Right lung (tissue), 10 donors: ENCODE measurements at places on chromosomes 5 and 9. TPM values are rescaled to one million over a fixed set of nuclear protein-coding genes. Genes with fewer than 3 reads are reported as not detected.

The AJM1 gene
- 1.1 TPM for polyA plus RNA-seq

- no peak for DNase-seq
Observed at GRCh38 chr5:13990896-13991295, 46.4 kb upstream of the DNAH5 start.

DNA sequence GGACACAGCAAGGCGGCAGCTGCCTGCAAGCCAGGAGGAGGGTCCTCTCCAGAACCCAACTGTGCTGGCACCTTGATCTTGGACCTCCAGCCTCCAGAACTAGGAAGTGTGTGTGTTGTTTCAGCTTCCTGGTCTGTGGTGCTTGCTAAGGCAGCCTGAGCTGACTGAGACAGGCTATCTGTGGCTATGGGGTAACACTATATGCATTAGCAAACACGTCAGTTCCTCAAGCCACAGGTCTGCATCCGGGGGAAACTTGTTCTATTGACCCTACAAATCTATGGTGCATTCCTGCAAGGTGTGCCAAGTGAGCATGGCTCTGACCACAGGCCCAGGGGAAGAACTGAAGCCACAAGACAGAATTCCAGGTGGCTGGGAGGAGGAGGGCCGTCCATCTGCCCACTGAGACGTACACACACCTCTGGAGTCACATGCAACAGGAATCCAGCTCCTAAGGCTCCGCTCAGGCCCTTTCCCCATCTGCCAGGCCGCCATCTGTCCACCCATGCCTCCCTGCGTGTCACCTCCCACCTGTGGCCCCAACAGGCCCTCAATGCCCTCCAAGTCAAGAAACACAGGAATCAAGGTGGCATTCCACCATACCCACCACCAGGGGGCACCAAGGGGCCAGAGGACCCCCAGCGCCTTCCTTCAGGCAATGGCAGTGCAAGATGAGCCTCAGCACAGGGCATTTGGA lies 174.9 kb downstream of the ROR2 start:
- peak; percentile 56 for DNase-seq

DNA sequence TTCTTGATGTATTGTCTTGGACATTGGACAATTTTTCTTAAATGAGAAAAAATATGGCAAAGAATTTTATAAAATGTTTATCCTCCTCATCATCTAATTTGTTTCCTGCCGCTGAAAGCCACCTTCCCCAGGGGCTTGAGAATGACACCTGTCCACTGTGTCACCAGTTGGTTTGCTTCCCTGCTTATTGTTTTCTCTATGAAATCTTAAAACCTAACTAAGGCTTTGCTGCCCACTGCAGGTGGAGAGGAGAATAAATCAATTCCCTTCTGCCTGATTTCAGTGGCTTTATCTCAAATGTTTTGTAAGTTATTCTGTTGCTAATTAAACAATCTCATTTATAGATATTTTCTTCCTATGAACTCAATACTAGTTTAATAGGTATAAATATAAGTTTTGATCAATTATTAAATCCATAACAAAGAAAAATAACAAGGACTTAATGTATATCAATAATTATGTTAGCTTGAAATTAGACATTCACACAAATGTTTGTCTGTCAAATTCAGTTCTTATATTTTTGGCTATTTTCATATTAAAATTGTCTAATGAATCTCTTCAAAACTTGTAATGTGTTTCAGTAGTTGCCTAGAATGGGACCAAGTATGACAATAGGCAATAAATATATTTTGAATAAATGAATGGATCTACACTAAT lies 822.5 kb downstream of the PTPRD start:
- peak; percentile 23 for DNase-seq

- DNase-seq, result no peak
Observed at GRCh38 chr5:160800375-160801275, 51.4 kb downstream of the ATP10B start.

The SLC1A1 gene
- 6.2 TPM for polyA plus RNA-seq
